ENCODE measurements at places on chromosomes 3 and 15.

DNA sequence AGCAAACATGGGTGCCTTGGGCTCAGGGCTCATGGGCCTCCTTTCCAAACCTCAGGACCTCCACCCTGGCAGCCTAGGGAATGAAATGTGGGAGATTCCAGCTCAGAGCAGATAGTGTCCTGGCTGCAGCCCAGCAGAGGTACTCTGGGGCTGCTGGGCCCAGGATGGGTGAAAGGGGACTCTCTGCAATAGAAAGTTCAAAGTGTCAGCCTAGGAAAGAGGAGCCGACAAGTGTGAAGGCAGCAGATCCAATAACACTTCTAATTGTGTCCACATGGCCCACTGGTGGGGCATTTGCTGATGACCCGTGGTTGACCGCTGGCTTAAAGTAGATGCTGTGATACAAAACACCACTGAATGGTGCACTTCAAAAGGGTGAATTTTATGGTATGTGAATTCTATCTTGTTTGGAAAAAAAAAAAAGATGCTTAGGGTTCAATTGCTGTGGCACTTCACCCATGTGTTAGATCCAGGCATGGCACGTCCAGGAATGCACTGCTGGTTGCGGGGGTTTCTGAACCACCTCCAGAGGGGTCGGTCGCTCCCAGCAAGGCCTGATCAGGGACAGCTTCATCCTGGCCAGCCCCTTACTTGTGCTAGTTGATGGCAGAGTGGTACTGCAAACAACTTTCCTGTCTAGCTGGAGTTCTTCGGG is 20.9 kb downstream of the AMOTL2 start:
- DNase-seq, result no peak

DNA sequence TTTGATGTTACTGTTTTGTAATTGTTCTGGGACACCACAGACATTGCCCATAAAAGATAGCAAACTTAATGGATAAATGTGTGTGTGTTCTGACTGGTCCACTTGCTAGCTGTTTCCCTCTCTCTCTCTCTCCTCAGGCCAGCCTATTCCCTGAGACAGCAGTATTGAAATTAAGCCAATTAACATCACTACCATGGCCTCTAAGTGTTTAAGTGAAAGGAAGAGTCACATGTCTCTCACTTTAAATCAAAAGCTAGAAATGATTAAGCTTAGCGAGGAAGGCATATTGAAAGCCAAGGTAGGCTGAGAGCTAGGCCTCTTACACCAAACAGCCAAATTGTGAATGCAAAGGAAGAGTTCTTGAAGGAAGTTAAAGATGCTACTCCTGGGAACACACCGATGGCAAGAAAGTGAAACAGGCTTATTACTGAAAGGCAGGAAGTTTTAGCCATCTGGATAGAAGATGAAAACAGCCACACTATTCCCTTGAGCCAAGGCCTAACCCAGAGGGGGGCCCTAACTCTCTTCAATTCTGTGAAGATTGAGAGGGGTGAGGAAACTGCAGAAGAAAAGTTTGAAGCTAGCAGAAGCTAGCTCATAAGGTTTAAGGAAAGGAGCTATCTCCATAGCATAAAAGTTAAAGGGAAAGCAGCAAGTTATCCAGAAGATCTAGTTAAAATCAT is 295.1 kb downstream of the CHST2 start:
- no peak for DNase-seq

GRCh38 chr15:67501836-67502461 is 19.0 kb upstream of the C15orf61 start:
- no peak for DNase-seq

DNA sequence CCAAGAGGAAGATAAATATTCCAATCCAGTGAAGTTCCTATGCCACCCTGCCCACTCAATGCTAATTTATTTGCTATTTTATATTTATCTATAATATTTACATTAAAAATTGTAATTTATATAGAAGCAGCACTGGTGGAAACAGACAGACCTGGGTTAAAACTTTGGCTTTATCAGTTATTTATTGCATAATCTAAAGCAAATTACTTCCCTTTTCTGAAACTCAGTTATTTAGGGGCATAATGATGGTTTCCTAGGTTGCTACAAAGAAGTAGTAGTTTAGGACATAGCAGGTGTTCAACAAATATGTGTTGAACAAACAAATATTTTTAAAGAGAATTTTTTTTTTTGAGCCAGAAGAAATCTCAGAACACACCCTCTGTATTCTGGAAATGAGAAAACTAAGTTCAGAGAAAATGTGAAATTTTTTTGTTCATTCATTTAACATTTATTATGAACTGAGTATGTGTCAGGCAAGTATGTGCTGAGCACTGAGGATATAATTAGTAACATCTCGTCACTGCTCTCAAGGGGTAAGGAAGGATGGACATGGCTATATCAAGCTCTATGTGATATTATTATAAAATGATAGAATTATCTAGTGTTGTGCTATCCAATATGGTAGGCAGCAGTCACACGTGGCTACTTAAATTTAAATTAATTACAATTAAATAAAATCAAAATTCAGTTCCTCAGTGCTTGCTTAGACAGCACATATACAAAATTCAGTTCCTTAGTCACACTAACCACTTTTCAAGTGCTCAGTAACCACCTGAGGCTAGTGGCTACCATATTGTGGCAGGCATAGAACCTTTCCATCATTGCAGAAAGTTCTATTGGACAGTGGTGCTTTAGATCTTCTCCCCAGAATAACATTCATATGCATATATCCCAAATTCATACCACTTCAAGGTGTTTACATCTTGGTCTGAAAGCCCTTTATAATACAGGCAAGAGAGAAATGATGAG is 7.0 kb upstream of the UBE2Q2 start:
- DNase-seq, result no peak

DNA sequence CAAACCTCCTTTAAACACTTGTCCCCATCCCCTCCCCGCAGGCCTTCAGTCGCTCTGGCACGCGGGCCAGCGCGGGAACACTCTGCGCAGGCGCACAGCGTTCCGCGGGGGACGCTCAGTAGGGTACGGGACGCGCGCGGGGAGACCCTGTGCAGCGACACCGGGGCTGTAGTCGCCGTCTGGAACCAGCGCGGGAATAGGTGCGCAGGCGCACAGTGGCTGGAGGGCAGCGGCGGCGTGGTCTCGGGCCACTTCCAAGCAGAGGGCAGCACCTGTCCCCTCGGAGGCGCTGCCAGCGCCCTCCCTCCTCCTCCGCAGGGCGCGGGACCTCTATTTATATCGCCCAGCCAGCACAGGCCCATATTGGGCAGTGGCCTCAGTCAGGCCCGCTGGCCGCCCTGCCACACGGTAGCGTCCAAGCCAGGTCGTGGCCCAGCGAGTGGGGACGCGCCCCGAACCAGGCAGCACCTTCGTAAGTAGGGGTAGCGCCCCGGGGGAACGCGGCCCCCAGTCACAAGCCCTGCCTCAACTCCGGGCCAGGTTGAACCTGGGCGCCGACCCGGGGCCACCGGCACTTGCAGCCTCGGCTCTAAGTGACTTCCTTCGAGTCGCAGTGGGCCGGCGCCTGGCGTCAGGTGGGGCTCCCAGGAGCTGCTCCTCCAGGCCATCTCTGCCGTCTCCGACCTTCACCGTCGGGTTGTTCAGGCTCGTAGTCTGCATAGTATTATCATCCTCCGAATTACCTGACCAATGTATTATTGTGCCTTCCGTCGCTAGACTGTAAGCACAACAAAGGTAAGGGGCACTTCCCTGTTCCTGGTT is at the start of gene KBTBD12:
Gene KBTBD12, plus strand, starts transcription at position 118 of the 822 bp plus-strand sequence. CDS start 7,830 bp downstream, outside the sequence.
- DNase-seq, result no peak

- no peak for DNase-seq
These were observed 31.3 kb upstream of the FURIN start for GRCh38 chr15:90837094-90837493.

DNA sequence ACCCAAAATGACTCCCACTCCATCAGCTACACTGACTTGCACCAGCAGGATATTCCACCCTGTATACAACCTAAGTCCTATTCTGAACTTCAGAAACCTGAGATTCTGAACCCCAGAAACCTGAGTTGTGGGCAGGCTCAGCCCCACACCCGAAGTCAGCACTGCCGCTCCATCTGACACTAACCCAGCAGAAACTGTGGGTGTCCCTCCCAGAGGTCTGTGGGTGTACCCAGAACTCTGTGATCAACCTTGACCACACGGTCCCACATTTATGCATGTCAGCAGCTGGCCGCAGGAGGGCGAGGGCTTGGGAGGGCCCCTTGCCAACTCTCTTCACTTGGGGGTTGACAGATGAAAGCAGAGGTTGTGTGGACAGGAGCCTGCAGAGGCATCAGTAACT is 9.3 kb downstream of the OXTR start:
- DNase-seq, result no peak

- no peak for DNase-seq
These were observed 380 bp downstream of the MYLK start for GRCh38 chr3:123883701-123884202.

DNA sequence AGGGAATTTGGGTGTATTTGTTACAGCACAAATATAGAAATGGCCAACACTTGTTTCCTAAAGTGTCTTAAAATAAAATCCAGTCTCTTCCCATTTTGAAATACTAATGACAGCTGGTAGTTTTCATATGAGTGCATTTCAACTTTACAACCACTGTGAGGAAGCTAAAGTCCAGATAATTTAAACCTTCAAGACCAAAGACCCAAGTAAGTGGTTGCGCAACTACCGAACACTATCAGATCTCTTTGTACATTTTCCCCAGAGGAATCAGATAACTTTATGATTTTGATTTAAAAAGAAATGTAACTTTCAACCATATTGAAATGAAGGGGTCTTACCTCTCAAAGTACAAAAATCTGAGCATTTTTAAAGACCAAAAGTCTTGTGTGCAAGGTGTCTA is 14.3 kb downstream of the BCL2L10 start:
- DNase-seq, result no peak

GRCh38 chr3:180590396-180590795 is 11.6 kb upstream of the TTC14 start:
- DNase-seq, result no peak

DNA sequence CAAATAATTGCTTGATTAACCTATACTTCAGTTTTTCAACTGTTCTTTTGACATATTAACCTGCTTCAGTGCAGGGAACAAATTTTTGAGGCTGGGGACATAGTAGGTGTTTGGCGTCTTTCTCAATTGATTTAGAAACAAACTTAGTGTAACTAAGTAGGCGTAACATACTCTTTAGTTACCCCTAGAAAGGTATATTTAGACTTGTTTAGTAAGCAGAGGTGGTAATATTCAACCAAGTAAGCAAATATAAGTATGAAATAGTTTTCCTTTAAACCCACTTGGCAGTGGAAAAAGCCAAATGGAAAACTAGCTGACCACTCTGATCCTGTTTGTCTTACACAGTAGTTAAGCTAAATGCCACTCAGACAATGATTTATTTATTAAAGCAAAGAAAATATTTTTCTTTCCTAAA is 113.2 kb downstream of the MBNL1 start:
- DNase-seq, result no peak

DNA sequence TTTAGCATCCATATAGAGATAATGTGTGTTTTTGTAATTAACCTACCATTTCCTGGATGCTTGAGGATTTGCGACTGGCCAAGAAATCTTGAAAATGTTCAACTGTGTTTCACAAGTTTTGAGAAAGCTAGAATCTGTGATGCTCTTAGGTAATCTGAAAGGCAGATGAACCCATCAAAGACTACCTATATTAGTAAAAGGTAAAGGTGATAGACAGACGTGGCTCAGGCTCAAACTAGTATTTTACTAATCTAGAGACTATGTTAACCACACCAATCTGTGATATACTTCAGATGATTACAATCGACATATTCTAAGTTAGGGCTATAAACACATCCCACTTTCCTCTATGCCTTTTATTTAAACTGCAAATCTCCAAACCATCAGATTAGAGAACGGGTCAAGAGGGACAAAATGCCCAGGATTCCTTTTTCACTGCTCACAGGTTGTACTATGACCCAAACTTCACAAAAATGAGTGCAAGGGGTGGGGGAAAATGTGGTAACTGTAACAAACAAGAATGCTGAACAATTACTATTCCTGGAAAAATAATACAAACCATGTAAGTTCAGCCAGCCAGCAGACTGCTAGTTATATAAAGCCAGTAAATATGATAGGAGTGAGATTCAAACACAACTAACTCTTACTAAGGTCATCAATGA is 295.1 kb downstream of the FOXP1 start:
- DNase-seq, result no peak

DNA sequence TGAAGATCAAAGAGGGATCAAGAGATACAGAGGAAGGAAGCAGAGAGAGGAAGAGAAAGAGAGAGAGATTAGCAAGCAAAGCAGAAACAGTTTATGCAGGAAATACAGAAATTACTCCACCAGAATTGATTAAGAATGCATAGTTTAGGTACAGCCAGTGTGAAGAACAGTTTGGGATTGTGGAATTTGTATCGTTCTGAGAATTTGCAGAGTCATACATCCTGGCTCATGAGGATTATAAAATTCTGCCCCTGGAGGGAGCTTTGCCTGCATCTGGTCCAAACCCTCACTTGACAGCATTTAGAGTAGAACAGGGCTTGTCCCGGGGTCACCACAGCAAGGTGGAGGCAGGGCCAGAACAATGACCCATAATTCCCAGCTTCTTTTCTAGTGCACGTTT is 44.1 kb downstream of the MASP1 start:
- DNase-seq, result no peak

GRCh38 chr3:87358066-87358465 is 81.7 kb upstream of the POU1F1 start:
- DNase-seq, result no peak

DNA sequence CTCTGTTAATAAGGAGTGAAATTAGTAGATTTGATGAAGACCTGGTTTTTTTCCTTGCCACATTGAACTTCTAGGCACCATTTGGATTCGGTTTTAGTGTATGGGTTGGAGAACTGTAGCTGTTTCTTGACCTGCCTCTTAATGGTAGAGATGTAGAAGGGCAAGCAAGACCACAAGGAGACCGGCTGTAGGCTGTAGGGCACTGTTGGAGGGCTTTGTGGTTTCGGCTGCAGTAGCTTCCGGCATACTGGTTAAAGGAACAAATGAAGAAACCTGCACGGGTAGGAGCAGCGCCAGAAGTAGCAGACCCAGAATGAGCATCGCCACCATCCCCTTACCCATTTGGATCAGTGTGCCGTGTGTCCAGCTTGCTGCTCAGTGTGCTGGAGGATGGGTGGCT is 7.9 kb downstream of the PCLAF start:
- DNase-seq, result no peak

DNA sequence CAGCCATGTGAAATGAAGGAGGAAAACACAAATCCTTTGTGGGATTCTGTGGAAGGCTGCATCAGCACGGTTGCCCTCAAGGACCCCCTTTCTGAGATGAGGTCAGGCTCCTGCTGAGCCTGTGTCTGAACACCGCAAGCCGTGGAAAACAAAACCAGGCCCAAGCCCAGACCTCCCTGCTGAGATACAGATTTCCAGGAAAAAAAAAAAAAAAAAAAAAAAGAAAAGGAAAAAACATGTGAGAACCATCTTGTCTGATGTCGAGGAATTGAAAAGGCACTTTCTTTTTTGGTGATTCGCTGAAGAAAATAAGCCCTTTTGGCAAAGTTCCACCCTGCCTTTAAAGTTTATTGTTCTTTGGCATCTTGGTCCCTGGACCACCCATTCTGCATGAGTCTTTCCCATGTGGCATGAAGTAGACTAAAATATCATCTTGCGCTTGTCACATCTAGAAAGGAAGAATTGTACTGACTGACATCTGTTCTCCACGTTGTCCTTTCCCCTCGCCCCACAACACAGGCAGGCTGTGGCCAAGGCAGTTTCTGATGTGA is 117.6 kb downstream of the CHST2 start:
- DNase-seq, result no peak

- peak; percentile 63 for DNase-seq
These were observed 130.5 kb upstream of the EIF1B start for GRCh38 chr3:40179016-40179415.

- no peak for DNase-seq
These were observed 53.1 kb downstream of the GRIP2 start for GRCh38 chr3:14487086-14487485.
